Hematopoietic multipotent progenitor cell (in vitro differentiated cells): ENCODE measurements at places on chromosomes 4 and X. TPM values are rescaled to one million over a fixed set of nuclear protein-coding genes. Genes with fewer than 3 reads are reported as not detected.

- no peak for DNase-seq
These were observed 39.8 kb downstream of the PLK4 start for GRCh38 chr4:127920521-127920920.

DNA sequence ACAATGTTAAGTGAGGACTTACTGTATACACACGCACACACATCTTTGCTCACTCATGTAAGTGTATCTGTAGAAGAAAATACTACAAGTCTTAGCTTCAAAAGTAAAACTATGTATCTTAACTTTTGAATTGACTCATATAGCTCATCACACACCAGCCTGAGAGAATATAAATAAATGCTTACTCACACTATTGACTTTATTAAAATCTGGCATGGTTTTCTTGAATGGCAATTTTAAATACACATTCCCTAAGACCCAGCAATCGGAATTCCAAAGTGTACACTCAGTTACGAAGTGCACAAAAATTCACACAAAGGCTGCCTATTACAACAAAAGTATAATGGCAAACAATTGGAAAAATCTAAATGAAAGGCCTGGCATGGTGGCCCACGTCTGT lies 2.0 kb downstream of the ERCC6L start:
- no peak for DNase-seq

DNA sequence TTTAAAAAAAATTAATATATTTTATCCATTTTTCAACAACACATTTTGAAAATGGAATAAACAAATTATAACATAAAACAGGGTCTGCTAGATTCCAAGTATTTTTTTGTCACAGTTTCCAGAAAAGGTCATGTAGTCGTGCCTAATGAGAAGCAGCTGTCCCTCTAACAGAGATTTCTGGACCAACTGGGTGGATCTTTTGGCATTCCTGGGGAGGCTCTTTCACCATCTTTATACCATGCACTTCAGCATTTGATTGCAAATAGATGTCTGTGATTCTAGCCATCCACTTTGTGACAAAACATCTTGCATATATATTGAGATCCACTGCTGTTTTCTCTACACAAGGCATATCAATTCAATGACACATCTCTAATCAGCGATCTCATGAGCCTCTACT lies 210.7 kb upstream of the LDB2 start:
- DNase-seq: no peak

- DNase-seq: no peak
These were observed 343.1 kb downstream of the MID1IP1 start for GRCh38 chrX:39144323-39144722.

GRCh38 chr4:84220990-84221389 lies 278.1 kb downstream of the NKX6-1 start:
- no peak for DNase-seq

GRCh38 chr4:127896069-127896468 lies 15.4 kb downstream of the PLK4 start:
- no peak for DNase-seq

DNA sequence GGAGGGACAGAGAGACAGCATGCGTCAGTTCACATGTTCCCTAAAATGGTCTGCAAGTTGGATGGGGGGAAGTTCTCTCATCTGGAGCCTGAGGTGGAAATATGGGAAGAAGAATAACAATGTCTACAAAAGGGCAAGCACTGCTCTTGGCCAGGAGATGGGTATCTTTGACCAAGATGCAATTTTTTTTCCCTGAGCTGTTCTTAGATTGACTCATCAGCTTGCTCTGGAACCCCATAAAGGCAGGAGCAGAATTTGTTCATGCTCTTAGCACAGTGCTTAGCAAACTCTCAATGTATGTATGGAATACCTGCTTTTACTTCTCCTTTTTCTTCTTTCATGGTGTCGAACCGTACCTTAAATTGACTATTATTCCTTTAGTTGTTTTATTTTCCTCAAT lies 90.5 kb upstream of the ZNF827 start:
- no peak for DNase-seq

GNRHR gene
- total RNA-seq: not detected

GRCh38 chr4:151859641-151860040 lies 98.8 kb upstream of the GATB start:
- no peak for DNase-seq

- no peak for DNase-seq
These were observed 34.3 kb downstream of the IRF2 start for GRCh38 chr4:184439856-184440594.

PAPSS1 gene
- total RNA-seq: 50.9 TPM

GRCh38 chr4:6095023-6095752 lies 77.0 kb upstream of the C4orf50 start:
- no peak for DNase-seq

DNA sequence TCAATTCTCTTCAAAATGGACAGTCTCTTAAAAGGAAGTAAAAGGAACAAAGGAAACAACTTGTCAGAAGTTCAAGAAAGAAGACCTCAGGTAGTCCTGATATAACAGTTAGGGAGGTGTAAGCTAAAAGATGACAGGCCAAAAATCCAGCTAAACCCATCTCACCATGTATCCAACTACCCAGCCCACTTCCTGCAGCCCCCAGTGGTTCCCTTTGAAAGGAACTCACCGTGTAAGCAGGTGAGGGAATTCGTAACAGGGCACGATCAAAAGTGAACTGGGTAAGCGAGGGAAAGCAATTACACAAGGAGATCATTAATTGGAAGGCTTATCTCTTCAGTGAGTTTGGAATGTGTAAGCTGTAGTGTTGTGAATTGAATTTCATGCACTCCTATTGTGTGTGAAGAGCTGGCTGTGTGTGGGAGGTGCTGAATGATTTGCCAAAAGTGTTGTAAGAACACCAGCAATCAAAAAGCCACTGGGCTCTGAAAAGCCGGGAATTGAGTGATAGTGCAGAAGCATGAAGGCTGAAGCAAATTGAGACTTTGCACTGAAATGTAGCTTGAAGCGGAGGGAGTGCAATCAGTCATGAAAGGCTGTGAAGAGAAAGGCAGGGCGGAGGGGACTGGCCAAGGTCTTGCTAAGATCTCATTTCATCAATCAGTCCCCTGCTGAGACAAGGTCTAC lies 914.2 kb upstream of the LCORL start:
- DNase-seq: no peak

ADH1A gene
- total RNA-seq: not detected

MEPE gene
- total RNA-seq: not detected

DNA sequence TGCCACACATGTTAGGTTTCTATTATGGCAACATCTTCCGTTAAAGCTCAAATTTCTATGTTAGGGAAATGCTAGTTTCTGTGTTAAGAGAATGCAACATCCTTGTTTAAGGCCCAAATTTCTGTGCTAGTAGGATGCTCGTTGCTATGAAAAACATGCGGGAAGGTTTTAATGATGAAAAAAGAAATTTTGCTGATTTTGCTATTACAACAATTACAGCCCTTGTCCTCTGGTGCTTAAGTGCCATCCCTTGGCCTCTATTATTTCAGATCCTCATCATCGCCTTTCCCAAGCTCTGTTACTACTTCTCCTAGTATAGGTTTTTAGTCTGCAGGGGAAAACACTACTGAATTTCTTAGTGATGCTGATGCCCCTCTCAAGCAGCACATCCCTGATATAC lies 412.6 kb upstream of the NDST3 start:
- no peak for DNase-seq

- DNase-seq: no peak
These were observed 62.2 kb downstream of the EVC start for GRCh38 chr4:5773271-5773555.

MAPK10 gene
- total RNA-seq: 0.54 TPM

DNA sequence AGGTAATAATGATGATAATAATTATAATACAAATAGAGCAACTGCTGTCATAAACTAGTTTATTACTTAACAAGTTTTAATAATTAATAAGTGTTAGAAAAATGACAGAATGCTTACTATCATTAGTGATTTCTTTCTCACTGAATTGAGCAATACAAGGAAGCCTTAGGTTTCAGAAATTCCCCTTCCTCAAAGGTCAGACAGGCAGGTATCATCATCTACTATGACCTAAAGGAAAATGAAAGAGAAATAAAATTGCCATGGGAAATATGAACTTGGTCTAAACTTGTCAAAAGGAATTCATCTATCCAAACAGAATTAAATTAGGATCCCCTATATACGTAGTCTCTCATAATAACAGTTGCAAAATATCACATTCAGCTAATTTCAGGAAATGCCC lies 56.3 kb upstream of the SLC7A11 start:
- no peak for DNase-seq

SMR3B gene
- not detected for total RNA-seq

- no peak for DNase-seq
These were observed 93.7 kb downstream of the ADGRL3 start for GRCh38 chr4:61293707-61294400.

DNA sequence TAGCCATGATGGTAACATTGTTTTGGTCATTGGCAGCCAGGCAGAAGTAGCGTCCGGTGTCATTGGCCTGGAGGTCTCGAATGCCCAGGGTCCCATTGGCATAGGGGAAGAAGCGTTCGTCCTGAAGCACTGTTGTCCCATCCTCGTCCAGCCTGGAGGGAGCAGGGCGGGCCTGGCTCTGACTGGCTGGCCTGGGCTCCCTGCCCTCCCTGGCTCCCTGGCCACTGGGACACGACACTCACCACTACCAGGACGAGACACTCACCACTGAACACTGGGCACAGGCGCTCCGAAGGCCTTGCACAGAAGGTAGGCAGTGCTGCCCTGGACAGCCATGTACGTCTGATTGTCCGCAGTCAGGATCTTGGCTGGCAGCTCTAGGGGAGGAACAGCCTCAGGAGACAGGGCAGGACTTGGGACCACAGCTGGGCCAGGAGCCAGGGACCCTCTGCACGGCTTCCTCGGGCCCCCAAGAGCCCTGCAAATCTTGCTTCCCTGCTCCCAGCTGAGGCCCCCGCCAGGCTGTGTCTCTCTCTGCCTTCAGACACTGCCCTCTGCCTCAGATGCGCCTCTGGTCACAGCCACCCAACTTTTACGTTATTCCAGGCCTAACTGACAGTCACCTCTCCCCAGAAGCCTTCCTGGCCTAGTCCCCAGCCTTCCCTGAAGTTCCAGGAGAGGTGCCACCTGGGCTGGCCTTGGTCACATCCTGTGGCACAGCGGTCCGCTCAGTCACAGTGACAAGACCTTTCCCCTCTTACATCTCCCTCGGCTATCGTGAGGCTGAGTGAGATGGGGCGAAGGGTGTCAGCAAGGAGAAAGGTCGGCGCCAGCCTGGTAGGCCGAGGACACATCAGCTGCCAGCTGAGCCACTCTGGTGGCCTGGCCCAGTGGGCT lies 17.1 kb downstream of the L1CAM start:
- no peak for DNase-seq

GRCh38 chr4:142222127-142222526 lies 585.7 kb downstream of the IL15 start:
- DNase-seq: no peak
